Stomach (tissue), 19 donors: ENCODE measurements at places on chromosomes 11 and 22. TPM values are rescaled to one million over a fixed set of nuclear protein-coding genes. Genes with fewer than 3 reads are reported as not detected.

The NXPE4 gene
- not detected for polyA plus RNA-seq

The PANX2 gene
- not detected for polyA plus RNA-seq

The NPAS4 gene
- polyA plus RNA-seq: 0.25 TPM

The KLHL35 gene
- 1.8 TPM for polyA plus RNA-seq

The NAALAD2 gene
- 0.25 TPM for polyA plus RNA-seq

The CCDC116 gene
- polyA plus RNA-seq: 0.48 TPM

The HBB gene
- polyA plus RNA-seq: 15.1 TPM

The NOL12 gene
- 35.4 TPM for polyA plus RNA-seq

The PRR33 gene
- not detected for polyA plus RNA-seq

The ART1 gene
- not detected for polyA plus RNA-seq

The DYNC2H1 gene
- 8.6 TPM for polyA plus RNA-seq

The OTOG gene
- not detected for polyA plus RNA-seq
